ENCODE measurements at places on chromosomes 4 and X. TPM values are rescaled to one million over a fixed set of nuclear protein-coding genes. Genes with fewer than 3 reads are reported as not detected.

ART3 gene
- 2.3 TPM for total RNA-seq

MTTP gene
- 0.96 TPM for total RNA-seq

CCDC149 gene
- 34.3 TPM for total RNA-seq

HCCS gene
- 14.9 TPM for total RNA-seq

F8A3 gene
- 13.3 TPM for total RNA-seq

OPHN1 gene
- 8.2 TPM for total RNA-seq

PASD1 gene
- total RNA-seq: not detected

CACNA1F gene
- total RNA-seq: not detected

PIR gene
- 30.4 TPM for total RNA-seq

SLITRK4 gene
- total RNA-seq: 1.8 TPM

NEUROG2 gene
- total RNA-seq: not detected

FGF13 gene
- 14.7 TPM for total RNA-seq

ZNF630 gene
- total RNA-seq: 4.3 TPM

ITM2A gene
- 67.9 TPM for total RNA-seq

DUX4 gene
- total RNA-seq: not detected

SH3TC1 gene
- total RNA-seq: 12.7 TPM

SPATA4 gene
- not detected for total RNA-seq

SPACA5 gene
- not detected for total RNA-seq

ARHGAP36 gene
- 0.10 TPM for total RNA-seq

KLF8 gene
- total RNA-seq: 10.9 TPM

PSAPL1 gene
- 0.15 TPM for total RNA-seq

H2BW1 gene
- not detected for total RNA-seq

MTMR8 gene
- total RNA-seq: 3.4 TPM

ADGRL3 gene
- total RNA-seq: 6.1 TPM

TREX2 gene
- 0.62 TPM for total RNA-seq

EFHC2 gene
- total RNA-seq: 15.9 TPM

Data from gastroesophageal sphincter (tissue), 4 donors.